Endothelial cell of coronary artery (primary cell): ENCODE measurements at places on chromosomes 13 and 19. TPM values are rescaled to one million over a fixed set of nuclear protein-coding genes. Genes with fewer than 3 reads are reported as not detected.

KCNJ14 gene
- 0.36 and 0.75 TPM in 2 replicates for total RNA-seq

FFAR2 gene
- not detected in 2 replicates for total RNA-seq

MAST1 gene
- 0.09 and 0.36 TPM in 2 replicates for total RNA-seq

GNG8 gene
- total RNA-seq: not detected in 2 replicates

AXL gene
- total RNA-seq: 91.9 and 209 TPM in 2 replicates

IGFL2 gene
- 0.09 TPM in 1 of 2 replicates, not detected in the other for total RNA-seq

MBD3L3 gene
- not detected in 2 replicates for total RNA-seq

KRTDAP gene
- total RNA-seq: not detected in 2 replicates

ZFP14 gene
- total RNA-seq: 2.8 and 3.8 TPM in 2 replicates

TLE6 gene
- total RNA-seq: 0.99 and 4.5 TPM in 2 replicates

CDX2 gene
- not detected in 2 replicates for total RNA-seq

TINCR gene
- total RNA-seq: under 0.01 and 0.09 TPM in 2 replicates

DIAPH3 gene
- 7.1 and 9.1 TPM in 2 replicates for total RNA-seq

PROSER3 gene
- total RNA-seq: 2.2 and 2.3 TPM in 2 replicates
